ENCODE measurements at places on chromosomes 5 and 9.

DNA sequence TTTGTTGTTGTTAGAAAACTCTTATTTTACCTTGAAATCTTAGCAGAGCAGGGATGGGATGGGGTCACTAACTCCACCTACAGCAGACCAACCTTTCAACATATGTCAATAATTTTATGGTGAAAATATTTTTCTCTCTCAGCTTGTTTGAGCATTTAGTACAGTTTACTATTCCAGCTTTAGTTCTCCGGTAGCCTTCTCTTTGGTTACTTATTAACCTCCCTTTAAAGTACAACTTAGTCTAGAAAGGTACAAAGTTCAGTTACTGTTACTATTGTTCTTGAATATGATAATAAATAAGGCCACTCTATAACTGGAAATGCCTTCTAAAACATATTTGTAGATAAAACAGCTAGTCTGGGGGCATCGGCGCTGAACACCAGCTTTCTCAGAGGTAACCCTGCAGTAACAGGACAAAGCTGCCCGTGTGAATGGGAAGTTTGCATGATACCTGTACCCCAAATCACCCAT lies 233.3 kb downstream of the PCSK1 start:
- DNase-seq, result no peak

- no peak for DNase-seq
These were observed 995.8 kb upstream of the WWC1 start for GRCh38 chr5:167295681-167296005.

DNA sequence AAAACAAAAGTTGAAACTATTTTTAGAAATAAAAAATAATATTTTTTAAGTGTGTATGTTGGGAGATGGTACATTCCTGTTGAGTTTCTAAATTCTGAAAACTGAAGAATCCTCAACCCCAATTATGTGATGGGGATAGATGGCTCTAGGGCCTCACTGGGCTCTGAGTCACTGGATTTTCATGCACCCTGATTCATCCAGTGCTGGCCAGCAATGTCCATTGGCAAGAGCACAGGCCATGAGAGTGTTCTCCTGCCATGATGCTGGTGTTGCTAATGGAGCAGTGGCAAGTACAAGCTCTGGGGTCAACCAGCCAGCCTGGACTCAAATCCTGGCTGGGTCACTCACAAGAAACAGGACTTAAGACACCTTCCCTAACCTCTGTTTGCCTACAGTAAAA lies 23.3 kb downstream of the SMIM23 start:
- no peak for DNase-seq

- no peak for DNase-seq
These were observed 56.3 kb downstream of the STX17 start for GRCh38 chr9:99962680-99963261.

- no peak for DNase-seq
These were observed 15.5 kb downstream of the PRKACG start for GRCh38 chr9:68998385-68998784.
